ENCODE measurements at places on chromosomes 5 and 9. TPM values are rescaled to one million over a fixed set of nuclear protein-coding genes. Genes with fewer than 3 reads are reported as not detected.

GRCh38 chr5:1926071-1926440, 43.3 kb upstream of the IRX4 start:
- H3K27me3 ChIP-seq: no peaks in the 10 kb centered on the region
- H3K36me3 ChIP-seq: no peaks in the 10 kb centered on the region
- H3K4me1 ChIP-seq: no peaks in the 10 kb centered on the region
- no peak for DNase-seq

OR1L4 gene
- not detected for total RNA-seq

DNA sequence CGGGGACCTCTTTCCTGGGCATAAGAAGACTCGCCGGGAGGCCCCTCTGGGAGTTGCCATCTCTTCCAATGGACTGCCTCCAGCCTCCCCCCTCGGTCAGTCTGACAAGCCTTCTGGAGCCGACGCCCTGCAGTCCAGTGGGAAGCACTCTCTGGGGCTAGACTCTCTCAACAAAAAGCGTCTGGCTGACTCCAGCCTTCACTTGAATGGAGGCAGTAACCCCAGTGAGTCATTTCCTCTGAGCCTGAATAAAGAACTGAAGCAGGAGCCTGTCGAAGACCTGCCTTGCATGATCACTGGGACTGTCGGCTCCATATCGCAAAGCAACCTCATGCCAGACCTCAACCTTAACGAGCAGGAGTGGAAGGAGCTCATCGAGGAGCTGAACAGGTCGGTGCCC, 28.4 kb upstream of the LTC4S start:
- no peak overlapping the region for H3K27ac ChIP-seq
- no peak for DNase-seq
- H3K4me3 ChIP-seq: no peak overlapping the region
- H3K36me3 ChIP-seq: peaks cover 40% of the 10 kb centered on the region

DNA sequence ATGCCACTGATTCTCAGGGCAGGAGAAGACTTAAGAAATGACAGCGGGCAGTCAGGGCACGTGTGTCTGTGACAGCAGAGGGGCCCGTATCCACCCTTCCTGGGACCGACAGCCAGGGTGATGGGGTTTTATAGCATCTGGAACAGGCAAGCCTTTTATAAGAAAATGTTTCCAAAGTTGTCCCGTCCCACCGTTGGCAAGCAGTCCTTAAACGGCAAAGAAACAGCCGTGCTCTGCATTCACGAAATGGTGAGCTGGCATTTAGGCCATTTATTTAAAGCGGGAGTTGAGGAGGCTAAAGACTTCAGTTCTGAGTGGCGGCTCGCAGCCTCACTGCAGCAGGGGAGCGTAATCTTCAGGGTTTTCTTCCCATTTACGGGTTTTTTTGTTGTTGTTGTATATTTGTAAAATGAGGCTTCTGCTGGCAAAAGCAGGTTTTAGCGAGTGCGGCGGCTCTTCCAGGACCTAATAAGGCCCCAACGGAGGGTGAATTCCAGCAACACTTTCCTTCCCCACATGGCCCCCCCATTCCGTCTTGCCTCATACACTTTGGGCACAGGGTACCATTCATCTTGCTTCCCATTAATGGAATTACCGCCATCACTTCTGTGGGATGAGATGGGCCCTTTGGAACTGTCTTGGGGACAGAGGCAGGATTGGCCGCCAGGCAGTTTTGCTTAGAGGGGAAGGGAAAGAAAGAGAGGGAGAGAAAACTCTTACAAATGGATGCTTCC, 15.8 kb downstream of the NEK6 start:
- H3K36me3 ChIP-seq: no peaks in the 10 kb centered on the region
- H3K4me1 ChIP-seq: no peaks in the 10 kb centered on the region
- H3K27ac ChIP-seq: no peak overlapping the region
- DNase-seq: no peak

- DNase-seq: no peak
- H3K4me1 ChIP-seq: no peaks in the 10 kb centered on the region
Observed at GRCh38 chr9:70830618-70831017, 290.8 kb downstream of the TRPM3 start.

GRCh38 chr5:153746440-153746839, 256.0 kb downstream of the GRIA1 start:
- no peak for DNase-seq
- no peaks in the 10 kb centered on the region for H3K36me3 ChIP-seq
- no peaks in the 10 kb centered on the region for H3K4me1 ChIP-seq
- no peak overlapping the region for H3K4me3 ChIP-seq
- H3K27ac ChIP-seq: no peak overlapping the region
- no peaks in the 10 kb centered on the region for H3K27me3 ChIP-seq

KDM4C gene
- total RNA-seq: 25.9 TPM

- H3K36me3 ChIP-seq: no peaks in the 10 kb centered on the region
- H3K4me1 ChIP-seq: no peaks in the 10 kb centered on the region
- H3K27me3 ChIP-seq: no peaks in the 10 kb centered on the region
- H3K4me3 ChIP-seq: no peak overlapping the region
- H3K27ac ChIP-seq: no peak overlapping the region
Observed at GRCh38 chr5:60455589-60455988, 244.4 kb downstream of the DEPDC1B start.

DNA sequence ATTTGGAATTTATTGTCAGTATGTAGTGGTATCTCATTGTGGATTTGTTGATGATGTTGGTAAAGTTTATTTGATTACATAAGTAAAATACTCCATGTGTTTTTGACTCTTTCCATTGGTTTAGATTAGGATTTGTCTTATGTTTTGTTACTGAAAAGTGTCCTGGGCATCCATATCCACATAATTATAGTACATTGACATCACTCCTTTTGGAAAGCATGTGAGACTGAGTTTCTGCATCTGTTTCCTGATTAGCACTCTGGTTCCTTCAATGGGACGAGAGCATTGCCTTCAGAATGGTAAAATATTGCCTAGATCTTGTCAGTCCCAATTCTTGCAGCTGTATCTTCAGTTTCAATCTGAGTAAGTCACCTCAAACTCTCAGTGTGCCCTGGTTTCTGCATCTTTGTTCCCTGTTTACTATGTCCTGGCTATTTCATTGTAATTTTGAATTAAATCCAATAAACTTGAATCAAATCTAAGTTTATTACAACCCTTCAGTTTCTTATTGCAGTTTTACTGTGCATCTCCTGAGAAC, 128.1 kb downstream of the FBXO38 start:
- no peaks in the 10 kb centered on the region for H3K4me1 ChIP-seq
- H3K4me3 ChIP-seq: no peak overlapping the region
- H3K27ac ChIP-seq: no peak overlapping the region
- H3K36me3 ChIP-seq: no peaks in the 10 kb centered on the region
- DNase-seq: no peak

FBP1 gene
- total RNA-seq: 0.55 TPM

DNA sequence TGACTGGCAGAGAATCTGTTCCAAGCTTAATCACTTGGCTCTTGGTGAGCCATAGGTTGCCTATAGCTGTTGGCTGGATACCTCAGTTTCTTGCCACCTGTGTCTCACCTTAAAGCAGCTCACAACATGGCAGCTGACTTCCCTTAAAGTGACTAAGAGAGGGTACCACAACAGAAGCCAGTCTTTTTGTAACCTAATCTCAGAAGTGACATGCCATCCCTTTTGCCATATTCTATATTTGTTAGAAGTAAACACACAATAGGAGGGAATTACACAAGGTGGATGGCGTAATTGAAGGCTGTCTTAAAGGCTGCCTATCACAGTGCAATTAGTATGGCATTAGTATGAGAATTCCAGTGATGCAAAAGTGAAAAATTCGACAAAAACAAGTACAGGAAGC, 28.1 kb downstream of the NIPBL start:
- peaks cover 47% of the 10 kb centered on the region for H3K4me1 ChIP-seq
- no peak overlapping the region for H3K4me3 ChIP-seq
- no peak for DNase-seq
- no peaks in the 10 kb centered on the region for H3K27me3 ChIP-seq
- H3K27ac ChIP-seq: no peak overlapping the region

GRCh38 chr5:42109006-42109572, 184.0 kb downstream of the FBXO4 start:
- H3K4me3 ChIP-seq: no peak overlapping the region
- no peak for DNase-seq
- H3K36me3 ChIP-seq: no peaks in the 10 kb centered on the region
- no peak overlapping the region for H3K27ac ChIP-seq

TRIM36 gene
- 0.58 TPM for total RNA-seq

- H3K27ac ChIP-seq: no peak overlapping the region
- no peak for DNase-seq
- H3K4me1 ChIP-seq: peaks cover 11% of the 10 kb centered on the region
- no peaks in the 10 kb centered on the region for H3K36me3 ChIP-seq
Observed at GRCh38 chr5:118984602-118985001, 3.7 kb downstream of the DTWD2 start.

CXXC5 gene
- 2.1 TPM for total RNA-seq

IRX2 gene
- total RNA-seq: not detected

IFNB1 gene
- total RNA-seq: not detected

DNA sequence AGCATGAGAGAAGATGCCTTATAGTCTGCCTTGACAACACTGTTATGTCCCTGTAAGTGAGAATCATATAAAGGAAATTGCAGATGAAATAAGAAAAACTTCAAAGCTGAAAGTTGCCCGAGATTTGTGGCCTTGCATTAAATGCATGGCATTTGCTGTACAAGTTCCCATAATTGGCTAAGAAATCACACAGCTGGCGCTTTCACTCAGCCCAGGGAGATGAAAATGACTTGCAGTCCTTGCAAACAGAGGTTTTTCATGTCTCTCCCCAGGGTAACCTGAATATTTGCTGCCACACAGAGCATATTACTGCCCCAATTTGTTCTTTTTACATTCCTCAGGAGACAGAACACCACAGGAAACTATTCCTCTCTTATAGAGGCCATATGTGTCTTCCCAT, 174.8 kb downstream of the FAM114A2 start:
- no peaks in the 10 kb centered on the region for H3K4me1 ChIP-seq
- no peaks in the 10 kb centered on the region for H3K36me3 ChIP-seq
- H3K27me3 ChIP-seq: no peaks in the 10 kb centered on the region
- no peak overlapping the region for H3K4me3 ChIP-seq

- no peak overlapping the region for H3K27ac ChIP-seq
- H3K4me1 ChIP-seq: no peaks in the 10 kb centered on the region
- no peak for DNase-seq
Observed at GRCh38 chr5:78858364-78858763, 126.7 kb downstream of the ARSB start.

GRCh38 chr9:79134654-79135053, 437.1 kb upstream of the TLE4 start:
- no peak overlapping the region for H3K4me3 ChIP-seq
- H3K27me3 ChIP-seq: no peaks in the 10 kb centered on the region
- H3K4me1 ChIP-seq: no peaks in the 10 kb centered on the region
- H3K36me3 ChIP-seq: no peaks in the 10 kb centered on the region
- DNase-seq: no peak
- H3K27ac ChIP-seq: no peak overlapping the region

GRCh38 chr5:14450018-14450524, 131.5 kb upstream of the OTULINL start:
- DNase-seq: no peak
- H3K4me1 ChIP-seq: no peaks in the 10 kb centered on the region
- H3K36me3 ChIP-seq: no peaks in the 10 kb centered on the region

TEX48 gene
- total RNA-seq: 0.86 TPM

GRCh38 chr5:11261241-11261640, 500.2 kb upstream of the DAP start:
- DNase-seq: no peak
- H3K27me3 ChIP-seq: no peaks in the 10 kb centered on the region
- no peak overlapping the region for H3K4me3 ChIP-seq

DNA sequence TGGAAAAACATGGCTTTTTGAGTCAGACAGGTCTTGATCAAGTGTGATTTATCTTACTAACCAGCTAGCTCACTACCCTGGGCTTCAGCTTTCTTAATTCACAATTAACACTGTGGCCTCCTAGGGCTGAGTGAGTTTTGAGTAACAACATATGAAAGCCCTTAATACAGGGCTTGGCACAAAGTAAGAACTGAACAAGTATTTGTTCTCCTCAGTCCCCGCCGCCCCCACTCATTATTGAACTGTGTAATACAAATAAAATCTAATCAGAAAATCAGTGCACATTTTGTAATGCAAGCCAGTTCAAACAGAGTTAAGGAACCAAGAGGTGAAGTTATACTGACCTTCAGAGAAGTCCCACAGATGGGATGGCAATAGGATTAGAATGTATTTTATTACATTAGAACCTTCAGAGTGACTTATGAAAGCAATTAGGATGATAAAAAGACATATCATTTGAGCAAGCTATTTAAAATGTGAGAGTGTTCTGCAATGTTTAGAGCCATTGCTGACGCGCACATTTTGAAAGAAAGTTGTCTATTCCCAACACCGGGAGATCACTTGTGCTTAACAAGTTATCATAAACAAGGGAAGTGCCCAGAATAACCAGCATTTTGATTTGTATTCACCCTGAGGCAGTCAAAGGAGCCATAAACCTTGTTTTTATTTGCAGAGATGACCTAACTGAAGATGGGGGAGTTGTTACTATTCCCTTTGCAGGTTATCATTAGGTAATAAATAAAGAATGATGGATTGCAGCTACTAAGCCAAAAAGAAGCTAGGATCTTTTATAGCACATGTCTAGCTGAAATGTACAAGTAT, 19.4 kb downstream of the ADAMTS16 start:
- H3K4me3 ChIP-seq: no peak overlapping the region
- no peaks in the 10 kb centered on the region for H3K27me3 ChIP-seq
- H3K27ac ChIP-seq: no peak overlapping the region
- H3K4me1 ChIP-seq: no peaks in the 10 kb centered on the region
- no peaks in the 10 kb centered on the region for H3K36me3 ChIP-seq

DNA sequence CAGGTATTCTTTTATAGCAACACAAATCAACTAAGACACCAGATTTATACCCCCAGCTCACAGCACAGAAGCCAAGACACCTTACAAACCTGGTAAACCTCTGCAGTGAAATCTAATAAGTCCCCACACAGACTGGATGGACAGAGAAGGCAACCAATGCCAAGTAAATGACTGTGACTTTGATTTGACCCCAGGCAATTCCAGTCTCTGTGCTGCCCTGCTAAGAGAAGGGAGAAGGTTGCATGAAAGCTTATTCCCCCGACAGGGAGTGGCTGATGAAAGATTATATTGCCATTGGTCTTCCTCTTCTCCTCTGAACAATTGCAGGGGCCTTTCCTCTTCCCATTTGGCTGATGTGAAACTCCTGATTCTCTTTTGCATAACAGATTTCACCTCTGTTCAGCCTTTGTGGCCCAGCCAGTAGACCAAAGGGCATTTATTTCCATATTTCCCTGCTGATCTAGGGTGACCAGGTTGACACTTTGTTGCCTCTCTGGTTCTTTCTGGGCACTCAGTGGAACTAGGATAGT, 107.6 kb downstream of the ADRB2 start:
- H3K27ac ChIP-seq: no peak overlapping the region
- no peaks in the 10 kb centered on the region for H3K27me3 ChIP-seq
- H3K4me1 ChIP-seq: no peaks in the 10 kb centered on the region
- no peak overlapping the region for H3K4me3 ChIP-seq

DNA sequence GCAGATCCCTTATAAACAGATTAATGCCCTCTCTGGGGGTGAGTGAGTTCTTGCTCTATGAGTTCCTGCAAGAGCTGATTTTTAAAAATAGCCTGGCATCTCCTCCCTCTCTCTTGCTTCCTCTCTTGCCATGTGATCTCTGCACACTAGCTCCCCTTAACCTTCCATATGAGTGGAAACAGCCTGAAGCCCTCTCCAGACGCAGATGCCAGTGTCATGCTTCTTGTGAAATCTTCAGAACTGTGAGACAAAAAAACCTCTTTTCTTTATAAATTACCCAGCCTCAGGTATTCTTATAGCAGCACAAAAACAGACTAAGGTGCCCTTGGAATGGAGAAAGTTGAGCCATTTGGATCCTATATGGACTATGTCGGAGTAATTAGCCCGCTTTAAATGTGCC, 559.7 kb upstream of the CYLC2 start:
- no peak overlapping the region for H3K27ac ChIP-seq
- no peaks in the 10 kb centered on the region for H3K36me3 ChIP-seq
- H3K27me3 ChIP-seq: no peaks in the 10 kb centered on the region
- H3K4me1 ChIP-seq: no peaks in the 10 kb centered on the region
- DNase-seq: no peak

Measured in CD8-positive, alpha-beta memory T cell (primary cell).